Fibroblast of skin of left biceps (primary cell): ENCODE measurements at places on chromosomes 5 and 9.

- DNase-seq = no peak
Observed at GRCh38 chr9:120151806-120152205, 428.2 kb downstream of the CDK5RAP2 start.

- DNase-seq = no peak
Observed at GRCh38 chr5:34042321-34042720, 692 bp downstream of the C1QTNF3 start.

DNA sequence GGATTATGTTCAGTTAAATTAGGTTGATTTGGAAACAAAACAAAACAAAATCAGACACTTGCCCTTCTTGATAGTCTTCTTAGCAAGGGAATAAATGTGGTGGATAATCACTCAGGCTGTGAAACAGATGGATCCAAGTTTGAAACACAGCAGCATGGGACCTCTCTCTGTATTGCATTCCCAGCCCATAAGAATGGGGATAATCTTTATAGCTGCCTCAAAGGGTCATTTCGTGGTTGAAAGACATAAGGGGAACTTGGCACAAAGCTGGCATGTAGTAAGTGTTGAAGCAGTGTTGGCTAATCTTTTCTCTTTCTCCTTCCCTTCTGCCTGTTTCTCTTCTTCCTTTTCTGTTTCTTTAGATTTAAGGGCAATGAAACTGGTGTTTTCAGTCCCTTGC lies 333.9 kb upstream of the TLE4 start:
- no peak for DNase-seq

DNA sequence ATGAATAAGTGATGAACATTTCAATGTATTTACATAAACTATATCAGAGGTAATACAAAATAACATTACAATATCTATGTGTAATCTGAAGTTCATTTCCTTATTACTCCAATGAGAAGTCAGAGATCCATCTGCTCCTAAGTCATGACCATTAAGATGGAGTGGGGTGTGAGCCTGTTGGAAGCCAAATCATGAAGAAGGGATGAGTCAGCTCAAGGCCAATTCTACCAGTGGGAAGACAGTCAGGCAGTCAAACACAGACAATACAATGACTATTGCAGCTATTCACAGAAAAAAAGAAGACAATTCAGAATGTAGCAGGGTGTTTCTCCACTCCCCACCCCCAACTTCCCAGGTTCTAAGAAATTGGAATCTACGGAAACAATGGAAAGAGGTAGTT lies 155.0 kb downstream of the NFIB start:
- DNase-seq = no peak

GRCh38 chr9:113298924-113299770 lies 4.0 kb downstream of the RNF183 start:
- DNase-seq = no peak

DNA sequence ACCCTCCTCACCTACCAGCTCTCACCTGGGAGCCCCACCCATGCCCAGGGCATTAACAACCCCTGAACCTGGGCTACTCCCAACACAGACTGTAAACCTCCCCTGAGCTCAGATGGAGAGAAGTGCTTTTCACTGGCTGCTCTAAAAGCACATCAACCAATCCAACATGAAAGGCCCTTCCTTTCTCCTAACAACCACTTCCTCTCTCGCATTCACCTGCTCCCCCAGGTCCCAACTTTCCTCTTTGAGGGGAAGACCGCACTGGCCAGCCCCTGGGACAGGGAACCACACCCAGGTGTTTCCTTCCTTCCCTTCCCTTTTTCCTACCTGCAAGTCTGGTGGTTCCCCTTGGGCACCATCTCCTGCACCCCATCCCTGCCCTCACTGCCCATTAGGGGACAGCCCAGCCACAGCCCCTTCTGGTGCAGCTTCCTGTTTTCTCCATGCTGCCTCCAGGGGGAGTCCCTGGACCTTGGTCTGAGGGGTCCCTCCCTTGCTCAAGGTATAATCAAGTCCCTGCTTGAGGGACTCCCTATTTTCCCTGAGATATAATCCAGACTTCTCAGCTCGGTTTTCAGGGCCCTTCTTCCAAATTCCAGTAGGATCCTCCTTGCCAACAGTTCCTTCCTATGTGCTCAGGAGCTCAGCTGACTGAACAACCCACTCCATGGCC lies 30.5 kb upstream of the DAB2IP start:
- no peak for DNase-seq

DNA sequence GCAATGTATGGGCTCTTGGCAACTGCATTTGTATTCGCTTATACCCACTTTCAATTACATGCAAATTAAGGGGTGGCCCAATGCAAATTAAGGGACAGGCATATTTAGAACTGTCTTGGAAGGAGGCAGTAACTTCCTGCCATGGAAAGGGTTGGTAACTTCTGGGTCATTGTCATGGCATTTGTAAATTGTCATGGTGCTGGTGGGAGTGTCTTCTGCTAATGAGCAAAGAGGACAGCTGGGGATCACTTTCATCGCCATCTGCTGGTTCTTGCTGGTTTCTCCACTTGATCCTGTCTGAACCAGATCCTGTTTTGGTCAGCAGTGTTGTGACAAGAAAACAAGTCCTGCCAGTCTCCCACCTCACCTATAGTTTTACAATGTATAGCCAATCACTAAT lies 23.3 kb upstream of the UGT3A2 start:
- DNase-seq = no peak

DNA sequence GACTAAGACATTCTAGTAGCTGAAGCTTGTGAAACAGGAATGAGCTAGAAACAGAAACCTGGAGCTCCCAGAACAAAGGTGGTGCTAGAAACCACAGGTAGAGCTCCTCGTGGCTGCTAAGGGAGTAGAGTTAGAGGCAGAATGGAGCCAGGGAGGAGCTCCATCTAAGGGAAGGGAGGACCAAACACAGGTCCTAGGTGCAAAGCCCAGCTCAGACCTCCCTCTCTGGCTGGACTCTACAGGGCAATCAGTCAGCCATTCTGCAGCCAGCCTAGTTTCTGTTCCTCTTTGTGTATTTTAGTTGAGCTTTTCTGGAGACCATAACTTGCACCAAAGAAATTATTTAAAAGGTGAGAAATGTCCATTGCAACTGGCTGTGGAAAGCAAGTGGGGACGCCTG lies 70.4 kb downstream of the CRB2 start:
- no peak for DNase-seq

DNA sequence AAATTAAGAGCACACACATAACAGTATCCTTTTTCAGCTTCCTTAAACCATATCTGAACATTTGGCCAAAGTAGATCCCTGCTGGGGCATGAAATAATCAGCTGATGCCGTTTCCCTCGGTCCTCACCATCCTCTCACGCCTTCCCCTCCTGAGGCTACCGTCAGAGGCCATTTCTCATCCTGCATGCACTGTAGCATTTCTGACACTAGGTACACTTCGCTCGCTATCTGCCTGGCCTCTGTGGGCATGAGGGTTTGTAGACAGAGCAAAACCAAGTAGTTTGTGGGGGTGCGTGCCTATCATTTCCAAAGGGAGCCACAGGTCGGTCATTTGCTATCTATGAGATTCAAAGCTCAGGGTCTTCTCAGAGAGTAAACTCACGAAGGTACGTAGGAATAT lies 131.9 kb downstream of the BOD1 start:
- no peak for DNase-seq

- DNase-seq = no peak
Observed at GRCh38 chr9:123872710-123873109, 57.2 kb downstream of the DENND1A start.

GRCh38 chr5:107670087-107670931 lies 428 bp downstream of the EFNA5 start:
- DNase-seq = no peak

DNA sequence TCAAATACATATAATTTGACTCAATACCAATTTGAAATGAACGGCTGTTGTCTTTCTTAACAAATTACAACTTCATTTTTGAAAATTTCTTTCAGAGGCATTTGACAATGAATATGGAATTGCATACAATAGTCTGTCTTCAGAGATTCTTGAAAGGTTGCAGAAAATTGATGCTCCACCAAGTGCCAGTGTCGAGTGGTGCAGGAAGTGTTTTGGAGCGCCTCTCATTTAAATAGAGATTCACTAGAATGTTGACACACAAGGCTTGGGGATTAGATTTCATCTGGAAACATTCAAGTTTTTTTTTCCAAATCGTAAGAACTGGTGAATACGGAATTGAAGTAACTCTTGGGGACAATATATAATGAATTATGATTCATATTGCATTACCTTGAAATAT lies 8.1 kb downstream of the RPS6 start:
- no peak for DNase-seq

- DNase-seq = no peak
Observed at GRCh38 chr5:72379936-72380335, 59.8 kb downstream of the PTCD2 start.

DNA sequence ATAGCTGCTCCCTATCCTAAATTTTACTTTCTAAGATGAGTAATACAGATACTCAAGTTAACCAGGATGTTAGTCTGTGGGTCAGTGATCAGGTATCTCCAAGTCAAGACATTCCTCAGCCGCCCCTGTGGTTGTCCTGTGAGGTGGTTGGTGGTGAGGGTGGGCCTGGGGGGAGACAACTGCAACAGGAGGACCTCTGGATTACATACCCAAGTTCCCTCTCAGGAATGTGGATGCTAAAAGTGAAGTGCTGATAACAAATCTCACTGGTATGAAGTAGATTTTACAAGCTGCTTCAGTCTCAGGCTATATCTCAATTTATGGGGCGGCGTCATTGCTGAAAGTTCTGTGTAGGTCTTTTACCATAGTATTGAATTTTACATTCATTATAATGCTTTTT lies 38.3 kb downstream of the SLC1A3 start:
- no peak for DNase-seq

DNA sequence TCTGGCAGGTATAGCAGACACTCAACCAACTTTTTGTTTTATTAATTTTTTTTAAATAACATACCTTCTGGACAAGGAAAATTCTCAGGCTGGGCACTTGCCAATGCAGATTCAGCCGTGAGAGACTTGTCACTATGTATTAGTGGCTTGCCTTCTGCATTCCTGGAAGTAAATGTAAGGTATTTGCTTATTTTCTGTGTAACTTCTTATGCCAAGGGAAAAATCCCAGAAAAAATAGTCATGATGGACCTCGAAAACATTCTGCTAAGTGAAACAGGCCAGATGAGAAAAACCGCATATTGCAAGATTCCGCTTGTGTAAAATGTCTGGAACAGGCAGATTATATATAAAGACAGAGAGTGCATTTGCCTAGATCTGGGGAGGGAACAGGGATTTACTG lies 260.3 kb upstream of the DAPK1 start:
- no peak for DNase-seq

DNA sequence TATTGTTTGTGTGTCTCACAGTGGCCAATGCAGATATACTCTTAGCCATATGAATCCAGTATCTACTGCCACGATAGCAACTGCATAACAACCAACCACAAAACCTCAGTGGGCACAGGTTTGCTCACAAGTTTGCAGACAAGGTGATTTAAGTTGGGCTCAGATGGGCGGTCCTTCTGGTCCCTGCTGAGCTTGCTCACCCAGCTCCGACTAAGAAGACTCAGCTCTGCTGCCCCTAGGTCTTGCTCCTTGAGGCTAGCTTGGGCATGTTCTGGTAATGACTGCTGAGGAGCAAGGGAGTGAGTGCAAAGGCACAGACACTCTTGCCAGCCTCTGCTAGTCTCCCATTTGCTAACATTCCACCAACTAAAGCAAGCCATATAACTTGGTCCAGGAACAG lies 52.6 kb downstream of the MTX3 start:
- no peak for DNase-seq

DNA sequence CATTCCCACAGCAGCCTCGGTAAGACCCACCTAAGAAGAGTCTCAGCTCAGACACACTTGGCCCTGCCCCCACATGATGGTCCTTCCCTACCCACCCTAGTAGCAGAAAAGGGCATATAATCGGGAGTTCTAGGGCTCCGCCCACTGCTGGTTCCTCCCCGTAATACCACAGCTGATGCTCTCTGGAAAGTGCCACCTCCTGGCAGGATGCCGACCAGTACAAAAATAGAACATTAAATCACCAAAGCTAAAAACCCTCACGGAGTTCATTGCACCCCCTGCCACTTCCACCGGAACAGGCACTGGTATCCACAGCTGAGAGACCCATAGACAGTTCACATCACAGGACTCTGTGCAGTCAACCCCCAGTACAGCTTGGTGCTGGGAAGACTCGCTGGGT lies 271.3 kb downstream of the KIAA0825 start:
- DNase-seq = no peak

DNA sequence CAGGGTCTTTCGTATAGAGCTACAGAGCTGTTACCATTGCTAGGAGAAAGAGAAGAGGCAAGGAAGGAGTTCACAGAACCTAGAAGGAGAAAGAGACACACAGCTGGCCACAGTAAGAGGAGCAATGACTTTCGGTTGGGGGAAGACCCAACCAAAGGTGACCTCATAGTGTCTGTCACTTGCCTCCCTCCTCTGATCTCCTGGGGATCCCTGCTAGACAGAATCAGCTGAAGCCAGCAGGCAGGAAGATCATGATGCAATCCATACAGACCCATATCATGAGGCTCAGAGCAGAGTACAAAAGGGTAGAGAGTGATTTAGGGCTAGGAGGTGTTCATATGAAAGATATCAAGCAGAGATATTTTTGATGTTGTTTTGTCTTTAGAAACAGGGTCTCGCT lies 26.0 kb upstream of the EPB41L4B start:
- DNase-seq = no peak

GRCh38 chr9:99138424-99139284 lies 33.7 kb downstream of the TGFBR1 start:
- DNase-seq = no peak

DNA sequence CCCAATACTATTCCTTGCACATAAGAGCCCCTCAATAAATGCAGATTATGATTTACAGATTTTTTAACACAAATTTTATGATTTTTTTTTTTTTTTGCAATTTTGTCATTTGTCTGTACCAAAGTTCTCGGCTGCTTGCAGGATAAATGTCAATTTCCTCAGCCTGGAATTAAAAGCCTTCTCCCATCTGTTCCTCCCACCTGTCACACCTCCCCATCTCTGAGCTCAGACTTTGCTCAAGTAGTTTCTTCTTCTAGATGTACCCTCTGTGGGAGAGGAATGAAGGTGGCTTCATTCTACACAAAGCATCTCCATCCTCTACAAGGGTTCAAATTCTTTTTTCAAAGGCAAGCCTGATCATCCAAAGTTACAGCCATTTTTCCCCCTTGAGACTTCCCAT lies 153.7 kb upstream of the GRAMD2B start:
- DNase-seq = no peak

- DNase-seq = no peak
Observed at GRCh38 chr9:8417341-8417740, 617.8 kb upstream of the DMAC1 start.

DNA sequence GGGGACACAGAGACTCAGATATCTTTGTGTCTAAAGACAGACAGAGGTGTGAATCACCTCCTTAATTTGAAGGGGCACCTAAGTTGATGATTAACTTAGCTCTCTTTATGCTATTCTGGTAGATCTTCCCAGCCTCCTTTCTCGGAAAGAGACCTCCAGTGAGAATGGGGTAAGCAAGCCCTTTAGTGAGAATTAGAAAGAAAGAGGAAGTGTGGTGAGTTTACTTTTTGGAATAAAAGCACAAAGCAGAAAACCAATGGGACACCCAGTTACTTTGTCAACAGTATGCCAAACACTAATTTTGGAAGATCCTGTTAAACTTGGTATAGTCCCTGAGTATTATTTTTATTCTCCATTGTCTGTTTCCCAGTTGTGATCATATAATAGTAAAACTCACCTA lies 302.8 kb upstream of the RASA1 start:
- no peak for DNase-seq

GRCh38 chr5:15472116-15472515 lies 27.9 kb upstream of the FBXL7 start:
- DNase-seq = no peak

GRCh38 chr5:14263113-14263512 lies 120.0 kb downstream of the TRIO start:
- DNase-seq = no peak

GRCh38 chr5:140546851-140547507 lies 483 bp upstream of the EIF4EBP3 start:
- DNase-seq = no peak

GRCh38 chr5:135641319-135641718 lies 62.5 kb upstream of the CXCL14 start:
- no peak for DNase-seq
